ENCODE measurements at places on chromosomes 7 and 10.

DNA sequence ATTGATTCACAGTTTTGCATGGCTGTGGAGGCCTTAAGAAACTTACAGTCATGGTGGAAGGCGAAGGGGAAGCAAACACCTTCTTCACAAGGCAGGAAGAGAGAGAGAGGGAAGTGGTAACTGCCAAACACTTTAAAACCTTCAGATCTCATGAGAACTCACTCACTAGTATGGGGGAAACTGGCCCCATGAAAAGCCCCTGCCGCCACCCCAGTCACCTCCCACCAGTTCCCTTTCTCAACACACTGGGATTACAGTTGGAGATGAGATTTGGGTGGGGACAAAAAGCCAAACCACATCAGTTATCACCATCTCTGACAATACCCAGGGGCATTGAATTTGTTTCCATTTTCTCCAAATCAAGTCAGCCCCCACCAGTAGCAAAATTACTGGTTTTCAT lies 740.4 kb downstream of the GATA3 start:
- no peak for DNase-seq

DNA sequence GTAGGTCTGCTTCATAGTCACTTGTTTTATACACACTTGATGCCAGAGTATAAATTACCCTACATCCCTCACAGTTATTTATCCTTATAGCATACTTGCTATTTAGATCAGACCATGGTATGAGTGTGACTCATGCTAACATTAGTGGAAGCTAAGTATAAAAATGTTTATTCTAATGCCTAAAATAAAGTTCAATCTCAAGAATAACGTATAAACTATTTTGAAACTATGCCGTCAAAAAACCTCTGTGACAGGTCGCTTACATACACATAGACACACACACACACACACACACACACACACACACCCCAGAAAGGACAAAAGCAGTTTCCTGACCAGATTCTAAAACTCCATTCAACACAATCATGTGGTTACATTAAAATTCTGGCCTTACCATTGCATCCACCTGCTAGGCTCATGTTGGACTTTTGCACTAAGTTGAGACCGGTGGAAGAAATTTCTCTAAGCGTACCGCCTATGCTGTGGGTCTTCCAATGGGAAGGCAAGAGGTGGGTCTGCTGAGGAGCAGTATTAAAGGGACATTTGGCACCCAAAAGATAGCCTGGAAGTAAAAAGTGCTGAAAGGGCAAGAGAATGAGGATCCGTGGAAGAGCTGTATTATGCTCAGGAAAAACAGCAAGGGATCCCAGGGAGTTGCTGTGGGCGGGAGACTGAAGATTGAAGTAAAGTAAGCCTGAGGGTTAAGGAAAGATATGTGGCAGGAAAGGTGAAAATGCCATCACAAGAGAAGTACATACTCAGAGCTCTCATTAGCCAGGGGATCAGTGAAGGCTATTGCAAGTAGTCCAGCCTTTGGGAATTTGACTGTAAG lies 5.0 kb downstream of the FOXP2 start:
- DNase-seq = no peak

- DNase-seq = no peak
These were observed 62.9 kb upstream of the TRIM8 start for GRCh38 chr10:102581401-102581800.

DNA sequence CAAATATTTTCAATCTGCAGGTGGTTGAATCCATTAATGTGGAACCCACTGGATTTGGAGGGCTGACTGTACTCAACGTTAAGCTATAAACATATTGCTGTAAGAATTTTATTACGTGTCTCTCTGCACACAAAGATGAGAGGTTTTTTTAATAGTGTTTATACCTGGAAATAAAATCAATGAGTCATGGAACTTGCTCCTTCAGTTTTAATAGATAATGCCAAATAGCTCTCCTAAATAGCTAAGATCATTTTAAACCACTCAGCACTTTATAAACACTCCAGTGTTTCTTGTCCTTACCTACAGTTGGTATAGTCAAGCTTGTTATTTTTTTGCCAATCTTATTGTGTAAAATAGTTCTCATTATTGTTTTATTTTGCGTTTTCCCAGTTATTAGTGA lies 455.6 kb upstream of the FZD8 start:
- no peak for DNase-seq

- no peak for DNase-seq
These were observed 13.8 kb downstream of the SUFU start for GRCh38 chr10:102517553-102517952.

DNA sequence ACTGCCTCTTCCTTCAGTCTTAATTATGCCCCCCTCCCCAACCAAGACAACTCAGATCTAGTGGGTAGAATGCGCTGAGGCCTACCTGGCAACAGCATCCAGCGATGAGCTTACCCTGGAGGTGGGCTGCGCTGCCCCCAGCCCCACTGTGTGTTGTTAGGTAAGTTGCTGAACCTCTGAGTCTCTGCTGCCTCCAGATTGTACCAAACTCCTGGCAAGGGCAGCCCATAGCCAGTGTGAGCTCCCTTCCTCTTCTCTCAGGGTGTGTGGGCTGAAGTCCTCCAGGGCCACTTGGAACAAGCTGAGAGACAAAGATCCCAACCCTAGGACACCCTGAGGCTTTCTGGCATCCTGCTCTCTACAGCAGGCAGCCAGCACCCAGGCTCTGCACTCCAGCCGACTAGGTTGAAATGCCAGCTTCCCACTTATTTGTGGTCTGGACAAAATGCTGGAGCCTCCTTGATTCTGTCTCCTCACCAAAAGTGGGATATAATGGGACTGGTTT lies 135.3 kb downstream of the ARHGAP22 start:
- DNase-seq = no peak

GRCh38 chr7:120337308-120337907 lies 64.4 kb downstream of the KCND2 start:
- DNase-seq = no peak

DNA sequence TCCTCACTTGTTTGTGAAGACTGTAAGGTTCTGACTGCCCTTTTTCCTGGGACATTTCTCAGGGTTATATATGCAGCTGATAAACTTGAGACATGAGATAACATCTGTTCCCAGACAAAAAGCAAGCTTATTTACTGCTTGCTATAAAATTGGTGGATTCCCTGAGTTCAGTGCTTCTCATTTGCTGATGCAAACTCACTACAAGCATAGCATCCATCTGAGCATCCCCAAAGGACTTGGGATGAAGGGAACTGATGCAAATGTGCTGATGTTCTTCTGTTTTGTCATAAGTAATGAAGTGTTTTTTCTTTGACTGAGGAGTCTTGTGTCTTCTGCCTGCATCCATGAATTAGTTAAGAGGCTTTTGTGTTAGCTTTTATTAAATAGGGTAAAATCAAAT lies 183.2 kb downstream of the ADK start:
- DNase-seq = no peak

- DNase-seq = no peak
These were observed 1.8 kb downstream of the PFKFB3 start for GRCh38 chr10:6204341-6205191.
